ENCODE measurements at places on chromosomes 3 and 15.

DNA sequence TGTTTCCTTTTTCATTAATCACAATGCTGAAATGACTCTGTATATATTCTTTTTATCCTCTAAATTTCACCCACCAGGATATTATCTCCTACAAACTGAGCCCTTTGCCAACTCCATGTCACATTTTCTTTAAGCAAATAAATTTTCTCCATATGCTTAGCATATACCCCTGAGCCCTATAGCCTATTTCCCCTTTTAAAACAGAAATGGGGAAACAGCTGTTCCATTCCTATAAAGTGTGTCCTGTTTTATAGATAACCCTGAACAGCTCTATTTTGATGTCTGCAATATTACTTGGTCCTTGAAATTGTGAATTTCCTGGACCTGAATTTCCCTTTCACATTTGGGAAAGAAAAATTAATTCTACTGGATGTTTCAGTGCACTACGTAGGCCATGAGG lies 15.6 kb upstream of the FILIP1L start:
- no peak for DNase-seq

GRCh38 chr15:87910301-87910700 lies 346.2 kb downstream of the NTRK3 start:
- no peak for DNase-seq

DNA sequence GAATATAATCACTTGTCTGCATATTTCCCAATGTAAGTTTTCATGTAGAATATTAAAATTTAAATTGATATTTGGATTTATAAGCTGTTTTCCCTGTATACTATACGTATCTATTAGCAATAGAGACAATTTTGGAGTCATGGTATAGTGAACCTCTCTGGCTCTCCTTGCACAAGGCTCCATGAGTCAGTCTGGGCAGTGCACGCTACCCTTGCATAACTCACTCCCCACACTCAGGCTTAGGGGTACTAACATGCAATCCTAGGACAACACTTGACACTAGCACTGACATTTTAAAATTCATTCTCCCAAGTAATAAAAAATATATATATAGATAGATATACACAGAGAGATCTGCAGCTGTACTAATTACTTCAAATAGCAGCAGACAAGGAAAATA lies 39.2 kb downstream of the SLC24A1 start:
- no peak for DNase-seq

DNA sequence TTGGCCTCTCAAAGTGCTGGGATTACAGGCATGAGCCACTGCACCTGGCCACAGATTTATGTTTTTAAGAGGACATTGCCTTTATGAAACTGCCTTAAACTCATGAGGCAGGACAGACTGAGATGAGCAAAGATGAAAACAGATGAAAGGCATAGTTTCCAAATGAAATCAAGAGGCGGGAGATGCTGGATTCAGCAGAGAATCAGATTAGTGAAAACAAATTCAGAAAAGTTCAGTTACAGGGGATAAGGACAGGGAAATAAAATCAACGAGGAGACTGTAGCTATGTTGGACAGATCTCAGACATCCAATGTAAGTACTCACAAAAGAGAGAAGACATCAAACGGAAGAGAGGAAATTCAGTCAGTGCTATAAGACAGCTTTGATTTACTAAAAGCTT lies 68.1 kb downstream of the ADAMTSL3 start:
- DNase-seq = no peak

DNA sequence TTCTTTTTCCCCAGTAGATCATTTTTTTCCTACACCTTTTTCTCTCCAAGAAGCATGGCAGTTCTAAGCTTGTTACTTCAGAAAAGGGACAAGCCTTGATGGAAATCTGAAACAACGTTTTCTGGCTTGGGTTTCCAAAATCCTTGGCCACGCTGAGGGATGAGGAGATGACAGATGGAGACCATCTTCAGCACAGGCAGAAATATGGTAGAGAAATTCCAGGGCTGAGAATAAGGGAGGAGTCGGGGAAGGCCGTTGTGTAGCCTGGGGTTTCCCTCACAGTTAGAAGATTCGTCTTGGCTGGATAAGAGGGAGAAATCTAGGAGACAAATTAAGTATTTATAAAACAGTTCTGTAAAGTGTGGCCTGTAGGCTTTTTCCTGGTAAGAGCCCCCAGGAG lies 33.9 kb upstream of the STT3B start:
- no peak for DNase-seq

All from activated CD4-positive, alpha-beta T cell treated with anti-CD3 and anti-CD28 coated beads, Interleukin-2, Interleukin-6, amounts not matched to agents 100 ng/mL and 50 ng/mL, durations not matched to agents 16 hours and 8 hours (primary cell).